ENCODE measurements at places on chromosomes 13 and 19.

DNA sequence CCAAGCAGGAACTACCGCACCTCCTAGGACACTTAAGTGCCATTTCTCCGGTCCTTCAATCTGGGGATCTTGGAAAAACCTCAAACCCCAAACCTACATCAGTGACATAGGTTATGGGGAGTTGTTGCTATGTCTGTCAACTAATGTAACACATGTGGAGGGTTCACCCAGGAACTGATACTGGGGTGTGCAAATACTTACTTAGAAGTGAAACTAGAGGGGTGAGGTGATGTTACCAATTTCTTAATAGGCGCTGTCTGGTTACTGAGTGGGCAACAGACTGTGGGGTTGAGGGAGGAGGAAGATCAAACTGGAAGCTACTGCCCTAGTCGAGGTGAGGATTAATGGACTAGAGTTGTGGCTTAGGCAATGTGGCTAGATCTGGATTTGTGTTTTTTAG is 1.9 kb downstream of the ZNF586 start:
- peak overlapping the region; percentile 21 for H3K4me3 ChIP-seq
- no peaks in the 10 kb centered on the region for H3K27me3 ChIP-seq
- no peak for DNase-seq
- H3K27ac ChIP-seq: no peak overlapping the region
- H3K4me1 ChIP-seq: peaks cover 6% of the 10 kb centered on the region
- peaks cover 6% of the 10 kb centered on the region for H3K36me3 ChIP-seq

GRCh38 chr13:40508127-40508526 is 158.3 kb downstream of the FOXO1 start:
- H3K36me3 ChIP-seq: no peaks in the 10 kb centered on the region
- H3K27me3 ChIP-seq: no peaks in the 10 kb centered on the region
- no peak overlapping the region for H3K27ac ChIP-seq
- peaks cover 4% of the 10 kb centered on the region for H3K4me1 ChIP-seq

- no peaks in the 10 kb centered on the region for H3K27me3 ChIP-seq
- H3K27ac ChIP-seq: no peak overlapping the region
- no peaks in the 10 kb centered on the region for H3K36me3 ChIP-seq
- no peaks in the 10 kb centered on the region for H3K4me1 ChIP-seq
- H3K4me3 ChIP-seq: no peak overlapping the region
These were observed 510.0 kb upstream of the KLF12 start for GRCh38 chr13:74644229-74644628.

DNA sequence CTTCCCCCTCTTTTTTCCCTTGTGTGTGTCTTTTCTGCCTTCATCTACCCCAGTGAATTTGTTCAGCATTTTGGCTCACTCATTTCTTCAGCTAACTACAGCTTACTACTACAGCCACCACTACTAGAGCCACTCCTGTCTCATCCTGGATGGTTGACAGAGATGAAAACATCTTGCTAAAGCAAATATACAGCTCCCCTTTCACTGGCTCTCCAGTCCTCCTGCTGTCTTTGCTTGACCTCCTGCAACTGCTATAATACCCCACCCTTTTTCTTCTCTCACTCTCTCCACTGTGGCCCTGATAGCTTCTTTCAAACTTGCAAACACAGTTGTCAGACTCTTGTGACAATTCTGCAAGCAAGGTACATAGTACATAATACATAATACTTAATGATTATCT is 523.6 kb downstream of the DCT start:
- no peak for DNase-seq
- H3K4me1 ChIP-seq: peaks cover 12% of the 10 kb centered on the region
- H3K27me3 ChIP-seq: no peaks in the 10 kb centered on the region

DNA sequence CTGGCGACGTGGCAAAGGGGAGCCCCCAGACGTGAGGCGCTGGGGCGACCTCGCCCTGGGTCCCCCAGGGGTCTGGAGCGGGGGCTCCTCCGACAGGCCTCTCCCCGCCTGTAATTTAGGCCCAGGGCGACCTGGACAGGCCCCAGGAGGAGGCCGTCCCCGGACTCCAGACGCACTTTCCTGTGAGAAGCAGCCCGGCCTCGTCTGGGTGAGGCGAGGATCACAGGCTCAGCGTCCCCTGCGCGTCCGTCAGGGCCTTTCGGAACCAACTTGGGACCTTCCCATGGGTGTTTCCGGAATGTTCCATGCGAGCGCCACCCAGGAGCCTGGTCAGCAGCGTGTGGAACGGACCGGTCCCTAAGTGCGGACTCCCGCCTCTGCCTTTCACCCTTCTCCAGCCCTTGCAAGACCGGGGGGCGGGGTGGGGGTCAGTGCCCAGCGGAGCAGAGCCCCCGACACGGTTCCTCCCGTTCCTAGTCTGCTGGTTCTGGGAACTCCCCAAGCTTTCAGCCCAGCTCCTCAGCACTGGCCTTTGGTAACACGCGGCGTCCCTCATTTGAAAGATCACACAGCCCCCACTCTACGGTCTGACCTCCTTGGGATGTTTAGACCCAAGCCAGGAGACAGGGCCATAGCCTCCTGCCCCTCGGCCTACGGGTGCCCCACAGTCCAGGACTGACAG is 1.1 kb upstream of the GRTP1 start:
- H3K4me3 ChIP-seq: no peak overlapping the region
- no peak overlapping the region for H3K27ac ChIP-seq
- DNase-seq: peak; percentile 36
- H3K27me3 ChIP-seq: no peaks in the 10 kb centered on the region
- H3K36me3 ChIP-seq: no peaks in the 10 kb centered on the region

- no peaks in the 10 kb centered on the region for H3K36me3 ChIP-seq
- H3K4me3 ChIP-seq: no peak overlapping the region
- no peak for DNase-seq
- H3K27ac ChIP-seq: no peak overlapping the region
- H3K27me3 ChIP-seq: no peaks in the 10 kb centered on the region
These were observed 476.2 kb upstream of the TSHZ3 start for GRCh38 chr19:31825134-31826094.

DNA sequence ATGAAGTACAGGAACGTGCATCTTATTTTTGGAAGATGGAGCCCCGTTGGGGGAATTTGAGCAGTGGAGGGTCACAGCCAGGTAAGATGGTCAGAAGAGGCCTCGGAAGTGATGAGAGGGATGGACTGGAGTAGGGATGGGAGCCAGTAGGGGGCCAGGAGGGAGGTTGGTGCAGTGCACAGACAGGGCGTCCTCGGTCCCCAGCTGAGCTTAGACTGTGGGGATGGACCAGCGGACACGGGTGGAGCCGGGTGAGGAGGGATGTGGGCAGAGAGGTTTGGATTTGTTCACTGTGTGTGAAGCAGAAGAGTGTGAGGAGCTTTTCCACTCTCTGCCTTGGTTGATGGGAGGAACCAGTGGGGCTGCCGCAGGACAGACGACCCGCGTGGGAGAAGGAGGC is 10.6 kb downstream of the RPS9 start:
- no peaks in the 10 kb centered on the region for H3K27me3 ChIP-seq
- H3K4me1 ChIP-seq: peaks cover 37% of the 10 kb centered on the region
- H3K36me3 ChIP-seq: peaks cover 13% of the 10 kb centered on the region
- H3K27ac ChIP-seq: peak overlapping the region; percentile 88

DNA sequence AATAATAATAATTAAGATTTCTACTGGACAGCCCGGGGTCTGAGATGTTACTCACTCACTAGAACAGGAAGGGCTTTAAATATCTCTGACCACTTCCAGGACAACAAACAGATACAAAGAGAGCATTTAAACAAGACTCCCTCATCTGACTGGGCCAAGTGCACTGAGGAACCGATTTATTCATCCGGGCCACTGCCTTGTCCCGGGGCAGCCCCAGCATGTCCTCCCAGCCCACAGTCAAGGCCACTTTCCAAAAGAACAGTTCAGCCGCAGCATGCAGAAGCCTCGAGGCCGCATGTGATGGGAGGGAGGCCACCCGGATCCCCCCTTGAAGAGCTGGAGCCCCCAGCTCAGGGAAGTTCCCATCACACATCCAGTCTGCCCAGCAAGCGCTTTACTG is 30.5 kb downstream of the MLLT1 start:
- H3K4me1 ChIP-seq: peaks cover 21% of the 10 kb centered on the region
- H3K4me3 ChIP-seq: no peak overlapping the region
- peaks cover 6% of the 10 kb centered on the region for H3K36me3 ChIP-seq
- no peaks in the 10 kb centered on the region for H3K27me3 ChIP-seq
- no peak for DNase-seq

GRCh38 chr13:31090961-31091624 is 70.6 kb downstream of the HSPH1 start:
- no peak for DNase-seq
- no peaks in the 10 kb centered on the region for H3K36me3 ChIP-seq
- H3K4me1 ChIP-seq: no peaks in the 10 kb centered on the region
- no peak overlapping the region for H3K27ac ChIP-seq
- H3K27me3 ChIP-seq: no peaks in the 10 kb centered on the region
